Osteoblast (primary cell): ENCODE measurements at places on chromosomes 3 and 15. TPM values are rescaled to one million over a fixed set of nuclear protein-coding genes. Genes with fewer than 3 reads are reported as not detected.

DNA sequence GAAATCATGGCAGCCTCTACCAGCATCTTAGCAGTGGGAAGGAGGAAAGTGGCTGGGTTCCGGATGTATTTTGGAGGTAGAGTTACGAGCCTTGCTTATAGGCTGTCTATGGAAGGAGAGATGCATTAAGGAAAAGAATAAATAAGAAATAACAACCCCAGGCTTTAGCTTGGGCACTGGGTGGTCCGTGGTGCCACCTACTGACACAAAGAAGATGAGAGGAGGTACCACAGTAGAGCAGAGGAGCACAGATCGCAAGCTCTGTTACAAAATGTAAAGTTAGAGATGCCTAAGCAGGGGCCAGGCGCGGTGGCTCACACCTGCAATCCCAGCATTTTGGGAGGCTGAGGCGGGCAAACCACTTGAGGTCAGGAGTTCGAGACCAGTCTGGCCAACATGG is 74.8 kb downstream of the TMEM39A start:
- DNase-seq, result no peak

DNA sequence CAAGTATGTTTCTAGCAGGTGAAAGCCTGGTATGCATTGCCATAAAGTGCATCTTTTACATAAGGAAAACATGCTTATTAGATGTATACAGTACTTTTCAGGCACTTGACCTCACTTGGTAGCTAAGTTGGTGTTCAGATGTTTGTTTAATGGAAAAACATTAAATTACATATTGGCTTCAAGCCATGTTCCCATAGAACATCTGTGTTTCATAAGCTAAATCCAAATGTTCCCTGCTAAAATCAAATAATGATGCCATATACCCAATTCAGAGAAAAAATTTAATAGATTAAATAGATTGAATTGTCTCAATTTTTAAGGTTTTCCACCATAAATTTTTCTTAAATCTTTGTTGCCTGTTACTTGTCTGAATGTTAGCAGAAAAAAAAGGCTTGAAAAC is 19.1 kb upstream of the RPL22L1 start:
- DNase-seq, result no peak

- no peak for DNase-seq
Observed at GRCh38 chr3:169362868-169363267, 300.6 kb downstream of the MECOM start.

The RPSA gene
- total RNA-seq, result 1,028 and 1,154 TPM in 2 replicates

GRCh38 chr3:144384241-144384979 is 412.8 kb downstream of the DIPK2A start:
- no peak for DNase-seq

DNA sequence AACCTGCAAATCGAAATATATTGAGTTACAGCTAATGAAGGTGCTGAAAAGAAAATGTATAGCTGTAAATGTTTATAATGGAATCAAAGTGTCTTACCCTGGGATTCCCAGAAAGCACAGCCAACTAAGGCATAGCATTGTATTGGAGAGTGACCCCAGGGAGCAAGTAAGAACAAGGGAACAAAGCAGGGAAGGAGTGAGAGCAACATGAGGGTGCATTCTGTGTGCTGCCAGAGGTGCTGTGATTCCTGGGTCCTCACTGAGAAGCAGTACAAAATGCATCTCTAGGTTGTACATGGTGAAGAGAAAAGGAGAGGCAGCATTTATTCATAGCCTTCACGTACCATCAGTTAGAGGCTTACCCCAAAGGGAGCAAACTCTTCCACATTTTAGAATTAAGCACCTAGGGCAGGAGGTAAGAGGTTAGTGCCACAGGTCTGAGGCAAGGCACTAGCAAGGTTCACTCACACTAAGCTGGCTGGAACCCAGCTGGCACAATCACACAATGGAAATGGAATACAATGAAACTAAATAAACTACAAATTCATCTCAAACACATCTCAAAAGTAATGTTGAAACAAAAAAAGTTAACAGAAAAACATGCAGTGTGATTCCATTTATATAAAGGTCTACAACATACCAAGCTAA is 151.5 kb upstream of the C2CD4B start:
- DNase-seq, result no peak

The ZNF385D gene
- total RNA-seq, result 2.5 and 2.9 TPM in 2 replicates

GRCh38 chr3:79354179-79354688 is 413.6 kb downstream of the ROBO1 start:
- DNase-seq, result no peak

The CCR2 gene
- total RNA-seq, result not detected in 2 replicates

GRCh38 chr3:179760944-179761343 is 108.1 kb downstream of the USP13 start:
- no peak for DNase-seq

GRCh38 chr15:29765898-29766527 is 56.3 kb downstream of the TJP1 start:
- DNase-seq, result no peak

GRCh38 chr15:44028349-44028748 is 166.7 kb downstream of the FRMD5 start:
- DNase-seq, result peak; percentile 43

DNA sequence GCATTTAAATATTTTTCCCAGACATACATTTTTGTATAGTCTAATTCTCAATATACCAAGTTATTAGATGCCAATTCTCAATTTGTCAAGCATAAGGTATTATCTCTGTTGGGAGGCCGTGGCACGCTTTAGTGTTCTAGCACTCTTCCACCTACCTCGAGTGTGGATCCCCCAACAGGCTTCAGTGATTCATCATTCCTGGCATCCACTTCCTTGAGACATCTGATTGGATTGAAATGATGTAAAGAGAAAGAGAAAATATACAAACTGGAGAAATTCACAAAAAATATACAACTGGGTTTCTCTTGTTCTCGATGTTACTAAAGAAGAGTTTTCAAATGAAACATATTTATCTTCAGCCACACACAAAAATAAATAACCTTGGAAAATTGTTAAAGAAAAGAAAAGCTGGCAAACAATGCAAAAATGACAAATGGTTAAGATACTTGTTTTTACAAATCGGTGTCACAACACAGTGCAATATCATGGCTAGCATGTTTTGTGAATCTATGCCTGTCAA is 218.0 kb upstream of the CDIN1 start:
- no peak for DNase-seq

GRCh38 chr3:196736670-196737374 is 2.8 kb upstream of the PAK2 start:
- DNase-seq, result no peak

DNA sequence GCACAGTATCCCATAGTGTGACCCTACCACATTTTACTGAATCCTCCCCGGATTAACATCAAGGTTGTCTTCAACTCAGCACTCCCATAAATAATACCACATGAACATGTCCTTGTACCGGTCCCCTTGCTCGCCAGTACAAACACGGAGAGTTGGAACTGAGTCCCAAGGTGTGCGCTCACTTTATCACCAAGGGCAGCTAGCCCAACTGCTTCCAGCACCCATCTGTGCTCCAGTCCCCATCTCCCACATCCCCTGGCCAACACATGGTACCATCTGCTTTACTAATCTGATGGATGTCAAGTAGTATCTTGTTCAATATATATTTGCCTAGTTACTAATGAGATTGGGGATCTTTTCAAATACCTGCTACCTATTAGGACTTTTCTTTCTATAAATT is 64.7 kb downstream of the ISG20 start:
- no peak for DNase-seq

- no peak for DNase-seq
Observed at GRCh38 chr3:143358155-143358792, 238.7 kb downstream of the CHST2 start.

The SPTBN5 gene
- total RNA-seq, result under 0.01 and 0.36 TPM in 2 replicates

GRCh38 chr3:14401692-14402303 is 608 bp upstream of the SLC6A6 start:
- no peak for DNase-seq

The IQCF5 gene
- total RNA-seq, result not detected in 2 replicates

DNA sequence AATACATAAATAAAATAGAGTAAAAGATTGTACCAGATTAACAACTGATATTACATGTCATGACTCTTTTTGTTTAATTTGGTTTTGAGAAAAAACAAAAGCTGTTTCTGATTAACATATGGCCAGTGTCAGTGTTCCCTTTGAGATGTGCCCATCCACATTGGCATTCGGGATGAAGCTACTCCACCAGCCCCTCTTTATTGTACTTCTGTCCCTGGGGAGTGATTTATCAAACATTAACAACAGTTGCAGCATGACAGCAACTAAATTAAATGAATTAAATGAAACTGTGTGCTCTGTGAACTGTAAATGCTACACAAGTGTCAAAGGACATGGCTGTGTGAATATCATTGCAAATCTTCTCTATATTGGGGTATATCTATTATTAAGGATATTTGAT is 25.9 kb upstream of the MTMR10 start:
- DNase-seq, result no peak

The C3orf18 gene
- 17.7 and 18.8 TPM in 2 replicates for total RNA-seq

The MAPKAPK3 gene
- total RNA-seq, result 56.5 and 66.6 TPM in 2 replicates

GRCh38 chr3:18436213-18436612 is 11.1 kb upstream of the SATB1 start:
- DNase-seq, result no peak

- DNase-seq, result no peak
Observed at GRCh38 chr3:129448186-129448895, 8.3 kb downstream of the IFT122 start.

The SUMF1 gene
- 94.5 and 99.6 TPM in 2 replicates for total RNA-seq

DNA sequence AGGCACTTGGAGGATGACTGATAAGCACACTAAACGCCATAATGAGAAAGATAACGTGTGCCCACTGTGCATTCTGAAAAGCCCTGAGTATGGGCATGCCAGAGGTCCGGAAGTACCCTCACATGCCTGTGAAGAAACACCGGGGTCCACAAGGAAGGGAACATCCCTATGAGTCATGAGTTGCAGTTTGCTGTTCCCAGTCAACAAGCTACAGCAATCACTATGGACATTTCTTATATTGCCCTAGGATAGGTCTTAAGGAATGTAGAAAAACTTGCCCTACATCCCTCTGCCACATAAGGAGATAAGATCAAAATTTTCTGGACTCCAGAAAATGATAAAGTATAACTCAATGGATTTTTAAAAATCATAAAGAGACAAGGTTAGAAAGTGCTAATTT is 9.9 kb downstream of the MB21D2 start:
- DNase-seq, result no peak

GRCh38 chr15:82900511-82901060 is 51.9 kb downstream of the HOMER2 start:
- no peak for DNase-seq

GRCh38 chr3:9786209-9786739 is 6.0 kb downstream of the TADA3 start:
- peak; percentile 47 for DNase-seq

The MOBP gene
- total RNA-seq, result not detected in 2 replicates

The SLC12A8 gene
- 33.0 and 36.2 TPM in 2 replicates for total RNA-seq

The PSMD2 gene
- 259 and 301 TPM in 2 replicates for total RNA-seq

GRCh38 chr3:128062033-128062745 is 10.0 kb downstream of the SEC61A1 start:
- DNase-seq, result no peak

DNA sequence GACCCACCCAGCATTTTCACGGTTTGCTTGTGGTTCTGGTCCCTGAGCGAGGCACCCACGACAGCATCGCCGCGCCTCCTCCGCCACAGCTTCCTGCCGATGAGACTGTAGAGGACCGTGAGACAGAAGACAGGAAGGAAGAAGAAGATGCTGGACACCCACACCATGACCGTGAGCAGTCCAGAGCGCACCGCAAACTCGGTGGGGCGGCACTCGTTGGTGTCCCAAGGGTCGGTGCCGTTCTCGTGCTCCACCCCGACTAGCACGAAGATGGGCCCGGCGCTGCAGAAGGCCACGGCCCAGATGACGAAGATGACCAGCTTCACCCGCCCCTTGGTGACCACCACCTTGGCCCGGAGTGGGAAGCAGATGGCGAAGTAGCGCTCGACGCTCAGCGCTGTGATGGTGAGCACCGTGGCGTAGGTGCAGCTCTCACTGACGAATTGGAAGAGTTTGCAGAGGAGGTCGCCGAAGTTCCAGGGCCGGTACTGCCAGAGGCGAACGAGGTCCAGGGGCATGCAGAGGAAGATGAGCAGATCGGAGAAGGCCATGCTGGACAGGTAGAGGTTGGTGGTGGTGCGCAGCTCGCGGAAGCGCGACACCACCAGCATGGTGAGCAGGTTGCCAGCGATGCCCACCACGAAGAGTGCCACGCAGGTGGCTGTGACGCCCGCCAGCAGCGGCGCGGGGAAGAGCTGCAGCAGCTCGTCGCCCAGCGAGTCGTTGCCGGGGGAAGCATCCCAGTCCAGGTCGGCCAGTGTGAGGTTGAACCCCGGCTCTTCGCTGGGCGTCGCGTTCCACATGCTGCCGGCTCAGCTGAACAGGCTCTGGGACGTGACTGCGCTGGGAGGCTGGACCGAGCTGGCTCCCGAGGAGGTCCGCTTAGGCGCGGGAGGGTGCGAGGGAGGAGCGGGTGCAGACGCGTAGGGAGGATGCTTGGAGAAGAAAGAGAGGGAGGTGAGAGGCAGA is at the start of gene GHSR:
Gene GHSR (minus strand): TSS at position 846 of the 969 bp plus-strand sequence. CDS start 43 bp downstream, at position 803.
- peak; percentile 31 for DNase-seq

- peak; percentile 68 for DNase-seq
Observed at GRCh38 chr15:74958908-74959585, 2.5 kb upstream of the RPP25 start.

The IL17RB gene
- under 0.01 and 0.29 TPM in 2 replicates for total RNA-seq

The STRIT1 gene
- not detected in 2 replicates for total RNA-seq

The ATP13A4 gene
- 0.29 TPM in 1 of 2 replicates, not detected in the other for total RNA-seq

The SYNPR gene
- total RNA-seq, result not detected in 2 replicates

The UBAP1L gene
- 2.9 and 3.3 TPM in 2 replicates for total RNA-seq

GRCh38 chr3:159974-160373 is 36.6 kb upstream of the CHL1 start:
- no peak for DNase-seq

The MORC1 gene
- total RNA-seq, result not detected in 2 replicates

The FEZF2 gene
- total RNA-seq, result not detected in 2 replicates

DNA sequence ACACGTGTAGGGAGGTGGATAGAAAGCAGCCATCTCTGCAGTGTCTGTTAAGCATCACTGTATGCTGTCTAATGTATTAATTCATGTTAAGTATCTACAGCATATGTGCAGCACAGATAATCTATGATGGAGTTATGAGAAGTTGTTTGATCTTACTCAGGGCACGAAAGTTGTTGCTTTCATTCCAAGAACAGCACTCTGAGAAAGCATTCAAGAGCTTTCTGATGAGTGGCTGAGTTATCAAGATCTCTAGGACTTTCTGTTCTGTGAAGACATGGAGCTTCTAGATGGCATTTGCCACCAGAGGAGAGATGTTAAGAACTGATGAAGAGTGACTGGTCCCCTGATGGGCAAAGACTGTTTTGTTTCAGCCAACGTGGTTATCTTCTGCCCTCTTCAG is 22.6 kb upstream of the TPRG1 start:
- no peak for DNase-seq
